ENCODE measurements at places on chromosomes 3 and 15.

- DNase-seq = no peak
These were observed 16.4 kb downstream of the CCDC12 start for GRCh38 chr3:46960081-46960701.

- DNase-seq = no peak
These were observed 17.5 kb upstream of the FANCD2 start for GRCh38 chr3:10008588-10009344.

DNA sequence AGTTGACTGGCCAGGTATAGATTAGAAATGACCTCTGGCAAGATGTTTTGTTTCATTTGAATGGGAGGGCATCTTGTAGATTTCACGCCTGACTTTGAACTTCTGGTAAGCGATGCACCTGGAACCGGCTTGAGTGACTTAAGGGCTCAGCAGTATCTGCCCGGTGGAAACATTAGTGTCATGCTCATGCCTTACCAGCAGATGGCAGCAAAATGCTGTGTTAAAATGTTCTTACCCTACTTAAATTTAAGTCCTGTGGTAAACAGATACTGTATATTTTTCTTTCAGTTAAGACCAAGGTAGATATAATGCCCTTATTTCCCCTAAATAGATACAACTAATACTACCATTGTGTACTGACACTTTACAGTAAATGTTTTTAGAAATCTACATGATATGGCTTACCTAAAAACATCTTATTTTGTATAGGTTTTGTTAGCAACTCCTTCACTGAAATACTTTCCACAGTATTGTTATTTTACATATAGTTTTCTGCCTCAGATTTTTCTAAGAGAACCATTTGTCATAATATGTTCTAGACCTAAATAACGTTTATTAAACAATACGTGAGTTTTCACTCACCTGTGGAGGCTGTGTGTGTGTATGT, 25.5 kb downstream of the ASB7 start:
- peak; percentile 57 for DNase-seq

DNA sequence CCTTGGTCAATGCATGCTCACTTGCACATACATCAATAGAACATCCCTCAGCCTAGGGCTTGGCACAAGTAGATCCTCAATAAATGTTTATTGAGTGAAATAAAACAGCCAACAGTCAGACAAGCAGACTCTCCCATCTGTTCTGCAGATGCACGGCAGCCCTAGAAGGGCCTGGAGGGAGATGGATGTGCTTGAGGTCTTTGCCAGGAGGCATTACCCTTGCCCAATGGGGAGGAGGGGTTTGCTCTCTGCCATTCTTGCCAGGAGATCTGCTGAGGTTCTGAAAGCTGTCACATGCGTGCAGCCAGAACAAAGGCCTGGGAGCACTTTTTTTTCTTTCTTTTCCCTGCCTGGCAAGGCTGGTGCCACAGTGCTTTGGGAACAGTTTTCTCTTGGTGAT, 349.3 kb upstream of the THRB start:
- no peak for DNase-seq

DNA sequence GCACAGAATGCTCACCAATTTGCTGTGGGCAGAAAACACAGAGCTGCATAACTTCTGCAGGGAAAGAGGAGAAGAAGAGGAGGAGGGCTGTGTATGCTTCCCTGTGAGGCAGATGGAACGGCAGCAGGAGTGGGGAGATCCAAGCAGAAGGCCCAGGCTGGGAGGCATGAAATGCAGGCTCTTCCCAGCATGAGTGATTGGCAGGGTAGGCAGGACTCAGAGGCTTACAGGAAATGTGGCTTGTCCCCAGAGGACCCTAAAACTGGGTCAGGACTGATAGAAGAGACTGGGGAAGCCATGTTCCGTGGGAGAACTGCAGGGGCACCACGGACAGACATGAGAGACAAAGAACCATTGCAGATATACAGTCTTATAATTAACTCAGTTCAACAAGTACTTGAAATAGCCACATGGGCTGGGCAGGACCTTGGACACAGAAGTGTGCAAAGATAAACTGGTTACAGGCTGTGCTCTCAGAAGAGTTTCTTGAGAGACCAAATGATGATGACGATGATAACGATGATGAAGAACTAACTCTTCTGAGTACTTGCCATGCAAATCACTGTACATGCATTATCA, 286.9 kb downstream of the EPHB1 start:
- DNase-seq = no peak

GRCh38 chr3:16026753-16027152, 147.7 kb upstream of the GALNT15 start:
- DNase-seq = no peak

DNA sequence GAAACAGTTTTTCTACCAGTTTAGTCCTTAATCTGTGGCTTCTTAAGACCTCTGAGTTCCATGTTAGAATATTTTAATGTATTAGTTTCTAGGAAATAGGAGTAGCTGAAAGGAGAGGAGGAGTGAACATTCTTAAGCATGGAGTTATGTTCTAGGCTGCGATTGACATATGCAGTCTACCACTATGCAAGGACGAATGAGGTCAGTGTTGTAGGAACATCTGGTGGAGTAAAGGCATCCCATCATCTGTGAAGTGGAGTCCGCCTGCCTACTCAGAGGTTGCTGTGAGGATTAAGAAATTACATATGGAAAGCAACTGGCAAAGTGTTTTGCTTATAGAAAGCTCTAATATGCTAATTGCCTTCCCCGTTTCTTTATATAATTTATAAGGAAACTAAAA, 45.1 kb downstream of the SNAPC5 start:
- DNase-seq = no peak

Measured in BJ (cell line).